ENCODE measurements at places on chromosomes 11 and 22.

DNA sequence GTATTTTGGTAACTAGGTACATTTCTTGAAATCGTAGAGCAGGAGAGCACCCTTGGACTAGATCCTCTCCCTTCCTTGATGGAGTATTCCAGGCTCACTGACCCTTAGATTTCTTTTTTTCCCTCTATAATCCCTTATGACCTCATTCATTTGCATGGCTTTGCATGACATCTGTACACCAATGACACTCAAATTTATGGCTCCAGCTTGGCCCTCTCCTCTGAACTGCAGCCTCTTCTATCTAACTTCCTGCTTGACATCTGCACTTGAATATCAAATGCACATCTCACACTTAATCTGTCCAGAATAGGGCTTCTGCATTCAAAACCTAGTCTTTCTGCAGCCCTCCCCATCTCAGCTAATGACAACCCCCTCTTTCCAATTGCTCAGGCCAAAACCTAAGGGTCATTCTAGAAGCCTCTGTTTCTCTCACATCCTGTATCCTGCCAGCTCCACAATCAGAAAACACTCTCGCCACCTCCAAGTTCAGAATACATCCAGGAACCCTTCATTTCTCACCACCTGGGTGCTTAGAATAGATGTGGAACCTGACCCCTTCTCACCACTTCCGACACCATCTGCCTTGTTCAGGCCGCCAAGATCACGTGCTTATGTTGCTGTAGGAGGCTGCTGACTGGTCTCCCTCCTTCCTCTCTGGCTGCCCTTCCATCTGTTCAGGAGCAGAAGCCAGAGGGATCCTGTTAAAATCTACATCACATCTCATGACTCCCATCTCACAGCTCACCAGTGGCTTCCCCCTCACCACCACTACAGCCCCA, 138.9 kb upstream of the MTNR1B start:
- no peak for DNase-seq

- no peak for DNase-seq
Observed at GRCh38 chr11:36487619-36488018, 22.5 kb downstream of the TRAF6 start.

- no peak for DNase-seq
Observed at GRCh38 chr11:66082946-66083698, 13.1 kb downstream of the PACS1 start.

DNA sequence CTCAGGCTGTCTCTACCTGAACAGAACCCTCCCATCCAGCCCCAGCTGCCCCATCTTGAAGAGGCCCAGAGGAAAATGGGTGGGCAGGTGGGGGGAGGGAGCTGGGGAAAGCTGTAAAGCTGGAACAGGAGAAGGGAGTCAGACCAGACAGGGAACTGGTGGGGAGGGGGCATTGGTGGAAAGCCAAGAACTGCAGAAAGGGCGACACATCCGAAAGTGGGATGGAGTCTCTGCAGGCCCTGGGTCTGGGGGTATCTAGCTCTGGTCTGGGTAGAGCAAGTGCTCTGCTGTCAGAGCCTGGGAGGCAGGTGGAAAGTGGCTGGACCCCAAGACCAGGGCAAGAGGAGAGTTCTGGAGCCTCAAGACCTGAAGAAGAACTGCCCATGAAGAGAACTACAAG, 7.7 kb downstream of the TMPRSS13 start:
- DNase-seq: no peak

GRCh38 chr11:2209900-2210321, 38.3 kb upstream of the TH start:
- no peak for DNase-seq

GRCh38 chr11:78199653-78200015, 10.9 kb downstream of the USP35 start:
- no peak for DNase-seq

DNA sequence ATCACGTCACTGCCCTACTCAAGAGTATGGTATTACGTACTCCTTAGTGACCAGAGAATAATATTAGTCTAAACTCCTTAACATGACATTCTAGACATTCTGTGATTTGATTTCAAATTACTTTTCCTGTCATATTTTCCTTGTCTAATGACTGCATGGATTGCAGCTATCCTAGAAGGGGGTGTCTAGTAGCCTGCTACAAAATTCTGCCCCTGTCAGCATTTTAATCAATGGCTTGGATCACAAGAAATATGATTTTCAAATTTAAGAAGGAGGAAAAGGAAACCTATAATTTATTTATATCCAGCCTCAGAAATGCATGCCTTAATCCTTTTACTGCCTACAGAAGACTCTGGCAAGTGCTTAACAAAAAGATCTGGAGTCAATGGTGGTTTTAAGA, 216.8 kb downstream of the SWAP70 start:
- no peak for DNase-seq

DNA sequence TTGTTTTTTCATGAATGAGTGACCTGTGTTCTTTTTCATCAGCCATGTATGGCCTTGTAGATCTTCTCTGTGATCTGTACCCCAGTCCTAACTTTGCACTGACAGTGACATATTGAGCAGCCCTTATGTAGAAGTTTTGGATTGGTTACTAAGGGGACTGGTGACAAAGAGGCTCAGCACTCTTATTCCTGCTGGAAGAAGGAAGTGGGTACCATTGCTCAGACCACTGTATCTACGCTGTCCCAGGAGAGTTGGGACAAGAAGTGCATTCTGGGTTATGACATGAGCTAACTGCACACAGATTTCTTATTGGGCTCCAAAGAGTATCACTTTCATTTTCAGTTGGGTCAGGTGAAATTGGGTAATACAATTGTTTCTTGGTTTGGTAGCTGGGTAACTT, 107.8 kb upstream of the RASSF10 start:
- no peak for DNase-seq

- DNase-seq: no peak
Observed at GRCh38 chr11:98260983-98261382, 759.8 kb upstream of the CNTN5 start.

- DNase-seq: peak; percentile 97
Observed at GRCh38 chr11:57324886-57325734, at the start of gene TNKS1BP1. Gene TNKS1BP1 (minus strand): TSS chr11:57324952. CDS start chr11:57321885, 3,067 bp downstream.

DNA sequence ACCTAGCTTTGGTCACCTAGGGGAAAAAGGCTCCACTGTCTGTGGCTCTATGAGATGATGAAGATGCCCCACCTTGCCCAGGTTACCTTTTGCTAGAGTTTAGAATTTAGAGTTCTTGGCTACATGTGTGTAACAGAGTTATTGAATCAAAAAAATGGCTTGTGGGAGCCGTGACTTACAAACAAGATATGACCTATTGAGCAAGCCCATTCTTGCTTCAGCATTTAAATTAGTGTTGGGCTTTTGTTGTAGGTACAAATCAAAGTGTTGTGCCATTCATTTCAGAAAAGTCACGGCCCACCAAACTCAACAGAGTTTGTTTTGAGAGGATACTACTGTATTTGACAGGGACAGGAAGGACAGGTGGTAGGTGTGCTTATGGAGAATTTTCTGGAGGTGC, 768.8 kb downstream of the NTM start:
- no peak for DNase-seq

DNA sequence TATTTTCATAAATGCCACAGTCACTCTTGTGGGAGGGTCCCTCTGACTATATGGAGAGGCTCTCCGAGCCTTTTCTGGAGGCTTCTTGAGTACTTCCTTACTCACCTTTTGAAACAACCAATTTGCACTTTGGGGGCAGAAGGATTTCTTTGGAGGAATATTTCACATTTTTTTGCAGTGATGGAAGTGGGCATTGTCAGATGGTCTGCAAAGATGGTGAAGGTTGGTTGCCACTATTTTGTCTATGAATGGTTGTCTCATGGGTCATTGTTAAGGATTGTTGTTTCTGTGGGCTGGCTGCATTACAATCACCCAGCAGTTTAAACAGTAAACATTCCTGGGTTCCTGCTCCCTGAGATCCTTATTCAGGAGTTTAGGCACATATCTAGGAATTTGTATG, 388.2 kb downstream of the TMEM135 start:
- DNase-seq: no peak

DNA sequence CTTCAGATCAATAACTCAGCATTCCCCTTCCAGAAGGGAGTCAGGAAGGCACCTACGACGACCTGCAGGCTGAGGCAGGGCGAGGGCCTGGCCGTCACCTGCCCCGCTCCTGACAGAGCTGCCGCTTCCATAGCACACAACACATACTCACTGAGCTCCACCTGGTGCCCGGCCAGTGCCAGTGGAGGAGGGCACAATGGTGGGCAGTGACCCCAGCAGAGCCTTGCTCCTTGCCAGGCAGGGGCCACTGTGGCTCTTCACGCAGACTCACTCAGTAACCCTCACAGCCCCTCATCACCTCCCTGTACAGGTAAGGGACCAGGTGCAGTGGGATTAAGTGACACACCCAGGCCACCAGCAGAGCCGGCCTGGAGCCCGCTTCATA, 24.6 kb downstream of the LRFN4 start:
- no peak for DNase-seq

DNA sequence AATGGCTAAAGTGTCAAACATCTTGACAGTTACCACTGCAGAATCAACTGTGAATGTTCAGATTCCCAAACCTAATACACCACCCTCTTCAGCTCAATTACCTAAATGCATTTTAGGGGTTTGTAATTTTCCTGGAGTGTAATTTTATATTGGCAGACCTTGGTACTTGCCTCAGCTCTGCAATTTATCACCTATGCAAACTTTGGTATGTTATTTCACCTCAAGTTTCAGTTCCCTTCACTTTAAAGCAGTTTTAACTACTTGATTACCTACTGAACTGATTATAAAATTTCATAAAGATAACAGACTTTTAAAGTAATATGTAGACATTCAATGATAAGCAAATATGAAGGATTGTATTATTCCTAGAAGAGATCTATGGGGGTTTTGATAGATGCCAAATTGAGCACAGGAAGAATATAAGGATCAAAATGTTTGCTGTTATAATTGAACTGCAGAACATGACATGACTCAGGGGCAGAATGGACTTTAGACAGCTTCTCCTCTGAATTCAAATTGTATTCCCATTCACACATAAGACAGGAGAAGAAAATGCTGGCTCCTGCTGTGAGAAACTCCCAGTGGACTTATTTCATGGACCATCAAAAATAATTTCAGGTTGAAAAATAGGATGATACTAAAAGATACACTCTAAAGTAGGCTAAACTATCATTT, 491.5 kb upstream of the LUZP2 start:
- DNase-seq: no peak

- no peak for DNase-seq
Observed at GRCh38 chr11:76768088-76768908, 14.9 kb upstream of the TSKU start.

Measured in tibial nerve (tissue), 4 donors.